ENCODE measurements at places on chromosomes 6 and 20.
A peak's percentile ranks its signal among the peaks of the same experiment; 100 is the strongest.

- peak; percentile 33 for DNase-seq
Observed at GRCh38 chr6:107458672-107459282, 587 bp downstream of the PDSS2 start.

GRCh38 chr6:168915855-168916254 is 337.8 kb downstream of the THBS2 start:
- DNase-seq: no peak

DNA sequence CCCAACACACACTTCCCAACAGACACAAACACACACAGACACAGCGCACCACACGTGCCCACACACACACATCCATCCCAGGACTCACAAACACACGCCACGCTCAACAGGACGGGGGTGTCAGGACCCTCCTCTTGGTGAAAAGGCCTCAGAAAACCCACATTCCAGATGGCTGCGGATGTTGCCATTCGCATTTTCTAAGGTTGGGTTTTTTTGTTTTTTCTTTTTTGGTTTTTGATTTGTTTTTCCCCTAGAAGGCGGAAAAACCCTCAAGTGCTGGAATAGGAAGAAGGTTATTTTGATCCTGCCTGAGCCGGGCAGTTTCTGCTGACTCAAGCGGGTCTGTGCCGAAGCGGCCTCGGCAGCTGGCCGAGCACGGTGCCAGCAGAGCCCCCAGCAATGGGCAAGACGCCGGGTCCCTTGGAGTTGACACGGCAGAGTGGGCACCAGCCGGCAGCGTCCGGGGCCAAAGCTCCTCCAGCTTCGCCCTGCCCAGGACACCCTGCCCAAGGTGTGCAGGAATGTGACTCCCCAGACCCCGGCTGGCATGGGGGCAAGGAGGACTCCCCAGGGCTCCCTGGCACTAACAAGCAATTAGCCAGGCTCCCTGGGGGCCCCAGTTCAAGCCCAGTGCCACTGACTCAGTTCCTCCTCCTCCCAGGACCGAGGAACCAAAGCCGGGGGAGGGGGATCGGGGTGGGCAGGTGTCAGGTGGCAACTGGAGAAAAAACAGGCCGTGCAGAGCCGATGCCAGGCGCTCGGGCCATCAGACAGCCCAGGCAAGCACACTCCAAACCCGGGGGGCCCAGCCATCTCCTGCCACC is 40.9 kb upstream of the ZBP1 start:
- DNase-seq: no peak

- no peak for DNase-seq
Observed at GRCh38 chr6:109877028-109878004, 100.8 kb upstream of the GPR6 start.

DNA sequence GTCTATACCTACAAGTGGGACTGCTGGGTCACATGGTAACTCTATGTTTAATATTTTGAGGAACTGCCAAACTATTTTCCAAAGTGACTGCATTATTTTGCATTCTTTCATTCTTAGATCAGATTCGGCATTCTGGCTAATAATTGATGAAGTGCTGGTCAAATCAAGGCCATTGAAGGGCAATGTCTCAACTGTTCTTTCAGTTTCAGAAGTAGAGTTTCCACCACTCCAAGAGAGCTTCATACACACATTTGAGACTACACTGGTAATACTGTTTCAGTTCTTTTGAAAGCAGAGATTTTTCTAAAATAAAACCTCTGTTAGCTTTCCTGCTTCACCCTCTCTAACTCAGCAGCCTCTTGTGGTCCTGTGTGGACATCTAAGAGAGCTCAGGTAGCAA is 154.5 kb downstream of the CFAP61 start:
- DNase-seq: no peak

DNA sequence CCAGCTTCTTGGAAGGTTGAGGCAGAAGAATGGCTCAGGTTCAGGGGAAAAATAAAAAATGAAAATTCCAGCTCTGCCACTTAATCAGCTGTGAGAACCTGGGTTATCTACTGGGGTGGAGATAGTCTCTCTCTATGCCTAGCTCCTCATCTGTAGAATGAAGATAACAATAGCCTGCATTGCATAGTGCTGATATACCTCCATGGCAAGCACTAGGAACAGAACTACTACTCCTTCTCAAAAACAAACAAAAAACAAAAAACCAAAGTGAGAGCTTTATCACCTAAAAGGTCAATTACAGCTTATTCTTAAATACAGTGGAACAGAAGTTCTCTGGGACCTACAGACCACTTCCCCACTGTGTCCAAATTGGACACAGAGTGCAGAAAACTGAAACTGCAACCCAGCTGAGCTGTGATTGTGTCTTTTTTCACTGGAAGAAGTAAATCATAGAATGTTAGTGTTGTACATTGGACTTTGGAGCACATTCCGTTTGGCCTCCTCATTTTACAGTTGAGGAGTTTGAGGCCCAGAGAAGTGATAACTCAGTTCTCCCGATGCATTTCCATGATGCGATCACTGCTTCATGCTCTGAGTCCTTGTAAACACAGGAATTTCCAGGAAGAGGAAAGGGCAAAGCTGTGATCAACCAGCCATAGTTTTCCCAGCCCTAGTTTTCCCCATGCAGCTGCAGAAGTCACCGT is 23.3 kb downstream of the MTFR2 start:
- DNase-seq: peak; percentile 7

- DNase-seq: no peak
Observed at GRCh38 chr20:52959125-52959524, 13.0 kb upstream of the TSHZ2 start.

GRCh38 chr6:13239530-13240455 is 88.5 kb downstream of the TBC1D7 start:
- DNase-seq: peak; percentile 55

- no peak for DNase-seq
Observed at GRCh38 chr20:37987602-37988290, 45.5 kb downstream of the TTI1 start.

DNA sequence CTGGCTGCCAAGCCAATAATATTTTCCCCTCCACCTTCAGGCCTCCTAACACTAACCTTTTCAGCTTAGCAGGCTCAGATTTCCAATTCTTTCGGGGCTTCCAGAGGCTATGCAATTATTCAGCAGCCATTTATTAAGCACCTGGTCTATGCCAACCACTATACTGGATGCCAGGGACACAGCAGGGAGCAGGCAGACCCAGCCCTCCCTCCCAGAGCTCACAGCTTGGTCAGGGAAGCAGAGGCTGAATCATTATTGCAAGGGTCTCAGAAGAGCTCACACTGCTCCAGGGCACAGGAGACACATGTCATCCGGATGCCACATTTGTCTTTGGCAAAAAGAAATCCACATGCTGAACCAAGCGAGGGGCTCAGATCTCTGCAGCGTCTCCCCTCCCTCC is 1.3 kb downstream of the BPIFB1 start:
- no peak for DNase-seq

GRCh38 chr20:33843854-33844253 is 32.7 kb downstream of the CHMP4B start:
- DNase-seq: no peak

GRCh38 chr6:126446248-126446647 is 106.3 kb downstream of the CENPW start:
- no peak for DNase-seq

DNA sequence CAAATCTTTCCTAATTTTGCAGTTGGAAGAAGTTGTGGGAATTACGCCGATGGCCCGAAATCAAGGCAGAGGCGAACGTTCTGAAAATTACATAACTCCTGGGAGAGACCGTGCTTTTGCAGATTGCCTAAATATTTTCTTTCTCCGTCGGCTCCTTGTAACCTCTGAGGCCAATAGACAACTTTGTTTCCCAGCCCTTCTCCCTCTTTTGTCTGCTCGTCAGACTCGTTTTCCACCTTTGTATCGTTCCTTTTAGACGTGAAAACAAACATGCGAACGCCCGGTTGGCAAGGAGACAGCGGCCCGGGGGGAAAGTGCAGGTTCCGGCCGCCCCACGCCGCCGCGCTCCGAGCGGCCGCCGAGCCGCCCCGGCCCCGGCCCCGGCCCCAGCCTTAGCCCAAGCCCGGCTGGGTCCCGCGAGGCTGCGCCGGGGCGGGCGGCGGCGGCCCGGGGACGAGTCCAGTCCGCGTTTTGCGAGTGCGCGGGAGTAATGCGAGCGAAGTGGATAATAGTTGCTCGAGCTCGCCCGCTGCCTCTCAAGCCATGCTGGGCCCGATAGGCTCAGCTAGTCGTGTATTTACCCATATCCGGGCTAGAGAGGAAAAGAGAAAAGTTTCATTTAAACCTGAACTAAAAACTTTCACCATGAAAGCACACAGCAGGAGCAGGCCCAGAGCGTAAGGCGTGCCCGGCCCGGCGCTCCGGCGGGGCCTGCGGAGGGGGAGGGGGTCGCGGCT is at the start of gene ARID1B:
TSS of gene ARID1B (plus strand) at position 539 of the 737 bp plus-strand sequence. CDS start 303 bp downstream, outside the sequence.
- peak; percentile 92 for DNase-seq

DNA sequence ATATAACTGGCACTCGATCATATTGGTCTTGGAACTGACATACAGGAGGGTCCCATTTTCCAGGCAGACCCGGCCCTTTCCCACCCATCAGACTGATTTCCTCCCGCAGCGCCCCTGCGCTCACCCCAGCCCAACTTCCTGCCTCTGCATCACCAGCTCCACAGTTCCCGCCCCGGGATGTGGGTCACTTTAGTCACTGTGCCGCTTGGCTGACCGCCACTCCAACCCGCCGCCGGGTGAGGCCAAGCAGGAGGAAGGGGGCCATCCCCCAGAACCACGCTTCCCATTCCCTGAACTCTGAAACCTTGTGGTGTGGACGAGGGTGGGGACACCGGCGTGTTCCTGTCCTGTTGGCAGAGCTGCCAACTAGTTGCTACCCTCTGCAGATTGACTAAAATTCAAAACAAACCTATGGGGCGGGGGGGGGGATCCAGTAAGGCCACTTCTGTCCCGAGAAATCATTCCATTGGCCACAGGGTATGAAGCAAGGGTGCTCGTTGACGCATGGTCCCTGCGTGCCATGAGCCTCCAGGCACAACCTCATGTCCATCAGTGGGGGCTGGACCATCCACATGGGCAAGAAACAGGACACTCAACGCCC is 12.3 kb downstream of the TGM2 start:
- DNase-seq: peak; percentile 68
